ENCODE measurements at places on chromosomes 2 and 18.
A peak's percentile ranks its signal among the peaks of the same experiment; 100 is the strongest.

- DNase-seq = no peak
These were observed 92.5 kb downstream of the EPB41L5 start for GRCh38 chr2:120105360-120105759.

DNA sequence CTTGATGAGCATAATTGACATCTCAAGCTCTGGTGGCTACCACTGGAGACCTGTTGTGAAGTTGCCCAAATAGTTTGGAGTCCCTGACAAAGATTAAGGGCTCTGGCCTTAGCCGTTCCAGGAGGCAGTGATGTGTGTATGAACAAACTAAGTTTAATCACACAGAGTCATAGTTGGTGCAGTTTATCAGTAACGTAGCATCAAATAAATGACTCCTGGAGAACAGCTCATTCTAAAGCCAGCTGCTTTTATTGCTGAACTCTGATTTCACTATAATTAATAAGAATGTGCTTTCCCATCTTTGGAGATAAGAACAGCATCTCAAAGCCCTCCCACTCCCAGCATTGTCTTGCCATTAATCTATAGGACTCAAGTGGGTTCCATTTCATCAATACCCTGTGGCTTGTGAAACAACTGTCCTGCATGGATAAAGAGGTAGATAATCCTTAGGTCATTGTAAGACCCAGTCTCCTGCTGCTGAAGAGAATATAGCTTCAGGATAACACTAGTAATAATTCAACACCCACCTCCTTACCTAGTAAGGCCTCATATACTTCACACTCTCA lies 211.4 kb upstream of the THUMPD2 start:
- DNase-seq = no peak

DNA sequence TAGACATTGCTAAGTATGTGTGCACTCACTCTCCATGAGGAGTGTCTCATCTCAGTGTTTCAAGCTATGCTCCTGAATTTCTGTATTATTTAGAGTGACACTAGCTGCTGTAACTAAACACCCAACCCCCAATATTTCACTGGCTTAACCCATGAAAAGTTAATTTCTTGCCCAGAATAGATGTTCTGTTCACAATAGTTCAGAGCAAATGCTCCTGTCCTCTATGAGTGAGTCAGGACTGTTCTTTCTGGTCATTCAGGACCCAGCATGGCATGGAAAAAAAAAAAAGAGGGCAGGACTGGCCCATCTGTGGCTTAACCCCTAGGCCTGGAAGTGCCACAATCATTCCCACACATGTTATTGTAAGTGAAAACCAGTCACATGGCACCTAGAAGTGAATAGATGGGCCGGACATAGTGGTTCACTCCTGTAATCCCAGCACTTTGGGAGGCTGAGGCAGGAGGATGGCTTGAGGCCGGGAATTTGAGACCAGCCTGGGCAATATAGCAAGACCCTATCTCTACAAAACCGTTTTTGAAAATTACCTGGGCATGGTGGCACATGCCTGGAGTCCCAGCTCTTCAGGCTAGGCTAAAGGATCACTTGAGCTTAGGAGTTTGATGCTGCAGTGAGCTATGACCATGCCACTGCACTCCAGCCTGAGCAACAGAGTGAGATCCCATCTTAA lies 663.6 kb downstream of the IRS1 start:
- no peak for DNase-seq

- DNase-seq = no peak
These were observed 24.8 kb upstream of the HNRNPA3 start for GRCh38 chr2:177187631-177188312.

DNA sequence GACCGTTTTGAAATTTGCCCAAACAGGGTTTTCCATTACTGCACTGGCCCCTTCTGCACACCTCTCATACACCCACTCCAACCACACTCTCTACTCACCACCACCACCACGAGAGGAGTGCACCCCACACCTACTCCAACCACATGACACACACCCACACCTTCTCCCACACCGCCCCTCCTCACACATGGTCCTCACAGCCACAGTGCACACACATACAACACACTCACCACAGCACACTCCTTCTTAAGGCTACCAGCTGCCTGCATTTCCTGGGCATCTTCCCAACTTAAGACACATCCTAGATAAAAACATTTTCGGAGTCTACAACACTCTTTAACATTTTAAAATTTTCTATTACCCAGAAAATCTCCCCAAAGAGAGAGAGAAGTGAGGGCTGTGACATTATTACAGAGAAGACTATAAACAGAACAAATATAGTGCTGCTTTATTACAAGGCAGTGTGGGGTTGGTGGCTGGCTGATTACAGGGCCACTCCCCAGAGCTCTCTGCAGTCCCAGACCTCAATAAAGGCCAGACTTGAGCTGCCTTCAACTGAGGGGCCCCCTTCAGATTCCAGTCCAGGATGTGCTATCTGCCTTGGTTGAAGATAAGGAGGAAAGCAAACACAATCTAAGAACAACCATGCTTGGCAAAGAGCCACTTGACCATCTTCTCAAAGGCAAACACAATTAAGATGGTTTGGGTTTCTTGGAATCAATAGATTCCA lies 36.1 kb downstream of the NHEJ1 start:
- peak; percentile 6 for DNase-seq

GRCh38 chr2:218823196-218823855 lies 8.3 kb downstream of the PRKAG3 start:
- no peak for DNase-seq

GRCh38 chr2:16010951-16011620 lies 70.7 kb downstream of the MYCN start:
- DNase-seq = no peak

GRCh38 chr18:73739098-73739497 lies 408.5 kb downstream of the FBXO15 start:
- no peak for DNase-seq

- no peak for DNase-seq
These were observed 178.0 kb downstream of the MCFD2 start for GRCh38 chr2:46737577-46737976.

- DNase-seq = no peak
These were observed 184.6 kb downstream of the CYP26B1 start for GRCh38 chr2:71962911-71963694.

GRCh38 chr18:46917803-46918600 lies 600 bp downstream of the KATNAL2 start:
- no peak for DNase-seq

DNA sequence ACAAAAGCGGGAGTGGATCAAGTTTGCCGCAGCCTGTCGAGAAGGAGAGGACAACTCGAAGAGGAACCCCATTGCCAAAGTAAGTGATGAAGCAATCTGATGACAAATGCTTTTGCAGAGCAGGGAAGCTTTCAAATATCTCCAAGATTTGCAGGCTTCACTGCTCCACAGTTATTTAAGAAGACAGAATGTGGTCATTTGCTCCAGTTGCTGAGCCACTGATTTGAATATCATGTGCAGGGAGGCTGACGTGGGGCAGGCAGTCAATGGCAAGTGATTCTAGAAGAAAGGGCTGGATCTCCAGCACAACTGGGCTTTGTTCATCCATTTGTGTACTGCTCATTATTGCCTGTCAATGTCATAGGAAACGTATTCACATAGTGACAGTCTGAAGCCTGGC lies 10.2 kb downstream of the DSG4 start:
- no peak for DNase-seq

GRCh38 chr2:231671270-231672050 lies 36.9 kb upstream of the PTMA start:
- no peak for DNase-seq

DNA sequence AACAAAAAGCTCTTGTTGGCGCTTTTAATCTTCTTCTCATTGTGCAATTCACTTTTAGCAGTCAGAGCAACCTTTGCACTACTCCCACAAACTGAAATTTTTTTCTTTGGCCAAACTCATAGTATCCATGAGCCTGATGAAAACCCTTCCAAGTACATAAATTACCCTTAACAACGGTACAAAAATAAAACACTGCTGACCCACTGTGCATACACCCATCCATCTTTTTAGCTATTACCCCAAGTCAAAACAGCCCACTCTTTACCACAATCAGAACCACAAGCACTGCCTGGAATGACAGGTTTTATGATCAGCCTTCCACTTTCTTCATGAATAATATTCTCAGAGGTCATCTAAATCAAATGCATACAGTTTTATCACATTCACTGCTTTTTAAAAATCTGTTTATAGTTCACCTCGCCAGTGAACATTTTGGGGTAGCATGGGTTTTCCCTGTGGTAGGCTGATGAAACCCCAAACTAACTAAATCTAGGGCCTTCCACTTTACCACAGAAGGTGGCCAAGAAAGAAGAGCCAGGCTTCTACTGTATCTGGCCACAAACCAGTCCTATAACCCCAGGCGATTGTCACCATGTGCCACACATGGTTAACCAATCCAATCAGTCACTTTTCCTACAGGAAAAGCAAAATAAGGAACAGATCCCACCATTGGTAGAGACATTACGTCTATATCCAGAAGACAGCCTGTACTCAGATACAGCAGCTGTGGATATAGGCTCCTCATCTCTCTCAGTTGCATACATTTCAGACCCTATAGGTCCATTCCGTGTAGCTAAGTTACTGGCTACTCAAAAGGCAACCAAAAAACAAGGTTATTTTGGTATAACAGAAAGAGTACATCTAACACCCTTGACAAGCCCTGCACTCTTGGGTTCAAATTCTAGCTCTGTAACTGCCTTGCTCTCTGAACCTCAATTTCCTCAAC lies 171.3 kb downstream of the THADA start:
- no peak for DNase-seq

GRCh38 chr18:67145586-67146292 lies 370.8 kb downstream of the DSEL start:
- DNase-seq = no peak

DNA sequence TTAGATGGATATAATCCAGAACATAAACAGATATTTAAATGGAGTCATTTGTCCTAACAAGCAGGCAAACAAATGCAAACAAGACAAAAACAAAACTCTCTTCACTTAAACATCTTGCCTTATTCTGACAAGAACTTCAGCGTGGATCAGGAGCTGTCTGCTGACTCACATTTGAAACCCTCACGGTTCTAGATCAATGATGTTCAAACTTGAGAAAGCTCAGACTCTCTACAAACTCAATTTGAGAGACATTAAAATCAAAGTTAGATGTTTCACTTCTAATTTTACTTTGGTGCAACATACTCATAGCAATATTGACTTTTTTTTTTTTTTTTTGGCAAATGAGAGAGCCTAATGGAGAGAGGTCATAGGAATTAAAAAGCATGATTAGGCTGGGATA lies 362.8 kb upstream of the SLC14A2 start:
- DNase-seq = no peak

- no peak for DNase-seq
These were observed 91.0 kb upstream of the CCBE1 start for GRCh38 chr18:59787998-59788790.

GRCh38 chr2:62410926-62411456 lies 95.0 kb downstream of the TMEM17 start:
- no peak for DNase-seq

DNA sequence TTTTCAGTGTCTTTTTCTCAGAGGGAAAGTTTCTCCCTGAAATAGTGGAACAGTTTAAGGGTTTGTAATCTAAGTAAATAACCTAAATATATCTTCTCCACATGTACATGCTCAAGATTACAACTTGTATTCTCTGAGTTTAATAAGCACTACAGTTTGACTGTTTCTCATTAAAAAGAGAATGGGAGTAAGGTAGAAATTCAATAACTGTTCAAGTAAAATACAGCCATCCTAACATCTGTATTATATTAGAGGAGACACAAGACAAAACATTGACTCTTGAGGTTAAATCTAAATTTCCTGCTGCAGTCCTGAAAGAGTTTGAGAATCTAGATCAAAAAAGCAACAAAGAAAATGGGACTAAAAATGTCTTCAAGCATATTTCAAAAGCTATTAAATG lies 73.0 kb upstream of the ZNF397 start:
- DNase-seq = no peak

DNA sequence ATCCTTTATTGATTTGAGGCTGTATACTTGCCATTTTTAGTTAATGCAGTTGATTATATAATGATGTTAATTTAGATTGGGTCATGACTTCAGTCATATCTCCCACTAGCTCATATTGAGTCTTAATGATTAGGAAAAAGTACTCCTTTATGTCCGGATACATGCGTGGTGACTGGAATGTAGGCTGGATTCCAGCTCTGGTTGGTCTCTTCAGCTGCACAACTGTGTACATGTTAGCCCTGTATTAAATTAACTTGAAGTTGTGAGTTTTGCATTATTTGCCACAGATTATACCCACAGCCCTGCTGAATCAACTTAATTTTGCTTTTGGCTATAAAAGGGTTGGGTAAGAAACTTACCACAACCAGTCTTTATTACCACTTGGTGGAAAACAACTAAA lies 22.5 kb downstream of the MOB4 start:
- DNase-seq = no peak

GRCh38 chr2:180722551-180723239 lies 257.7 kb upstream of the UBE2E3 start:
- DNase-seq = no peak

- no peak for DNase-seq
These were observed 656 bp upstream of the LBX2 start for GRCh38 chr2:74499940-74500577.

- no peak for DNase-seq
These were observed 86.6 kb upstream of the ODC1 start for GRCh38 chr2:10534514-10535250.

DNA sequence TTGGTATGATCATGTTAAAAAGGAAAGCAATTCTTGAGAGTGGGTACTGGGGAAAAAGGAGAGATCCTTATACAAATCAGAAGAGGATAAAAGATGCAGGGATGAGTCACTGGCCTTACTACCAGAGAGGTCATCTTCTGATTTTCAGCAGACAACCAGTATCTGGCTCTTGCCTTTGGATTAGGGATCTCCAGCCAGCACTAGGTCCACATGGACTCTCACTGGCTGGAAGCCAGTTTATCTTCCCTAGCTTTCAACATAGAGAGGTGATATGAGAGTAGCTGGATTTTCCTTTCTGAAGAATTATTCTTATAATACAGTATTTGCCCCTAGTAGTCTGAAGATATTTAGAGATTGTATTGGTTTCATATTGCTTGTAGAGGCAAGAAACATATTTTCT lies 30.2 kb downstream of the CERKL start:
- no peak for DNase-seq

DNA sequence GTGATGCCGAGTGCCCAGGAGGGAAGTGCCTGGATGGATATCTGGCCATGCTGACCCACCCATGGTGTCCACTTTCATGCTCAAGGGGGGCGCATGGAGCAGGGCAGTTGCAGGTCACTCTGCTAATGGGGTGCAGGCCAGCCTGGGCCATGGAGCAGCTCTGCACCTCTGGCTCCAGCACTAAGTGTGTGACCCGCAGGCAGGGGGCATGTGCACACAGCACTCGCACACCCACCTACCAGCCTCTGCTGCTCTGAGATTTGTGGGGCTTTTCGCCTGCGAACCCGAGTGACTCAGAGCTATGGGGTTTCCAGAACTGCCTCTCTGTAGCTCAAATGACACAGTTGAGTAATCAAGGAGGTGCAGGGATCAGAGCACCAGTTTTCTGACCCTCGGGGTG lies 66.2 kb downstream of the CYP26B1 start:
- DNase-seq = no peak

DNA sequence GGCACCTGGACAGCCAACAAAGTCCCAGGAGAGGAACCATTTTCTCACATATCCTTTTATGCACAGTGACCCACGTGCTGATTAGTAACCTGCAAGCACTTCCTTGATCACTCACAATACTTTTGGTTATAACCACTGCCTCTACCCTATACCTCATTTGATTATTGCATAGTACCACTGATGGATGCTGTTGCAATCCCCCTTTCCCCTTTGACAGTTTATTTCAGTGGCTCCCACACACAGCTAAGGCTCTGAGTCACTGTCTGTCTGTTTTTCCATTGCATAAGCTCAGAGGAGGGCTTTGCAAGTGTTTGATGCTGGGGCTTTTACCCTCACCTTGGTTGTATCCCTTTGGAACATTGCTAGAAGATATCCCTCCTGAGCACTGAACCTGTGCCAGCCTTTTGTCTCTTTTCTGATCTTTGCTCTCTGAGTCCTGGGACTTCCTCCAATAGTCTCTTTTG lies 101.7 kb upstream of the RBBP8 start:
- DNase-seq = no peak
